ENCODE measurements at places on chromosomes 16 and 17.

- DNase-seq: peak; percentile 0
Measured at GRCh38 chr17:3534881-3535252, 22.7 kb downstream of the TRPV3 start.

GRCh38 chr17:7336240-7337175 is at the start of gene ACAP1:
Gene ACAP1, plus strand, starts transcription at chr17:7336529. Its CDS starts 206 bp downstream, at chr17:7336735.
- DNase-seq: peak; percentile 23

DNA sequence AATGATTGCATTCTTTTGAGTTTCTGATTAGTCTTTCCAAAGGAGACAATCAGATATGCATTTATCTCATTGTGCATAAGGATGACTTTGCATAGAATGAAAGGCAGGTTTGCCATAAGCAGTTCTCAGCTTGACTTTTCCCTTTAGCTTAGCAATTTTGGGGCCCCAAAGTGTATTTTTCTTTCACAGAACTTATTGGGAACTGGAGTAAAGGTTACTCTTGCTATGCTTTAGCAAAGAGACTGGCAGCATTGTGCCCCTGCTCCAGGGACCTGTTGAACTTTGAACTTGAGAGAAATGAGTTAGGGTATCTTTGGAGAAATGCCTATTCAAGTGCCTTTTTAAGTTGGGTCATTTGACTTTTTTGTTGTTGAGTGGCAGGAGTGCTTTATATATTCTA is 17.0 kb downstream of the TAT start:
- DNase-seq: no peak

- DNase-seq: no peak
Measured at GRCh38 chr17:20706751-20707373, 127.3 kb downstream of the CDRT15L2 start.

DNA sequence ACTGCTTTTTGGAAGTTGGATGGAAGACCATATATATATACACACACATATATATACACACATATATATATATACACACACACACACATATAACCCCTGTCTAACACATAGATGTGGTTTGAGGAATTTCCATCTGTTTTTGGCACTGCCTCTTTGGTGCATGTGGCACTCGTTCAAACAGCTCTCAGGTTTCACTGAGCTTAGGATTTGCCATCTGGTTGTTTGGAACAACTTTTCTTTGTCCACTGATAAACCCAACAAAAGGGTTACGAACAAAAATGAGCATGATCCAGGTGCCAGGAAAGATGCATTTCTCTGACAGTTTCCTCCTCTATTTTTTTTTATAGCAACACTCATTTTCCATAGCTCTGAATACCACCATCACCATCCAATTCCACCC is 14.6 kb upstream of the KCNJ16 start:
- DNase-seq: no peak

Measured in Kasumi-1 (cell line).